ENCODE measurements at places on chromosomes 2 and 18. TPM values are rescaled to one million over a fixed set of nuclear protein-coding genes. Genes with fewer than 3 reads are reported as not detected.

DNA sequence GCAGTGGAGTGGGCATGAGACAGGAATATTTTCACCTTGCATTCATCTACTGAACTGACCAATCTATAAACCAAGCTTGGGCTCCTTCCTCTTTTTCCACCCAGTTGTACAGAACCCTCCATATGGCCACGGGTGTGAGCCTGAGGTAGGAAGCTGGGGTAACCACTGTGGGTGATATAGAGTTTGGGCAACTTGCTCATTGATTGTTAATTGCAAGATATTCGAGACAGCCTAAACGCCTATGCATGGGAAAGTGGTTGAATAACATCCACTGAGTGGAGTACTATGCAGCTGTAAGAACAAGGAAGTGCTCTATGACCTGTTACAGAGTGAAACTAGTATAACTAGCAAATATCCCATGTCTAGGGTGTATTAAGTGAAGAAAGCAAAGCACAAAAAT lies 7.3 kb upstream of the VAPA start:
- H3K4me3 ChIP-seq: no peak overlapping the region
- H3K4me1 ChIP-seq: peaks cover 3% of the 10 kb centered on the region
- peaks cover 37% of the 10 kb centered on the region for H3K27me3 ChIP-seq
- DNase-seq: no peak
- H3K36me3 ChIP-seq: no peaks in the 10 kb centered on the region

GRCh38 chr2:24972315-24972961 lies 683 bp upstream of the DNAJC27 start:
- DNase-seq: peak; percentile 41
- H3K27me3 ChIP-seq: peaks cover 1% of the 10 kb centered on the region
- H3K4me3 ChIP-seq: peak overlapping the region; percentile 96

DNA sequence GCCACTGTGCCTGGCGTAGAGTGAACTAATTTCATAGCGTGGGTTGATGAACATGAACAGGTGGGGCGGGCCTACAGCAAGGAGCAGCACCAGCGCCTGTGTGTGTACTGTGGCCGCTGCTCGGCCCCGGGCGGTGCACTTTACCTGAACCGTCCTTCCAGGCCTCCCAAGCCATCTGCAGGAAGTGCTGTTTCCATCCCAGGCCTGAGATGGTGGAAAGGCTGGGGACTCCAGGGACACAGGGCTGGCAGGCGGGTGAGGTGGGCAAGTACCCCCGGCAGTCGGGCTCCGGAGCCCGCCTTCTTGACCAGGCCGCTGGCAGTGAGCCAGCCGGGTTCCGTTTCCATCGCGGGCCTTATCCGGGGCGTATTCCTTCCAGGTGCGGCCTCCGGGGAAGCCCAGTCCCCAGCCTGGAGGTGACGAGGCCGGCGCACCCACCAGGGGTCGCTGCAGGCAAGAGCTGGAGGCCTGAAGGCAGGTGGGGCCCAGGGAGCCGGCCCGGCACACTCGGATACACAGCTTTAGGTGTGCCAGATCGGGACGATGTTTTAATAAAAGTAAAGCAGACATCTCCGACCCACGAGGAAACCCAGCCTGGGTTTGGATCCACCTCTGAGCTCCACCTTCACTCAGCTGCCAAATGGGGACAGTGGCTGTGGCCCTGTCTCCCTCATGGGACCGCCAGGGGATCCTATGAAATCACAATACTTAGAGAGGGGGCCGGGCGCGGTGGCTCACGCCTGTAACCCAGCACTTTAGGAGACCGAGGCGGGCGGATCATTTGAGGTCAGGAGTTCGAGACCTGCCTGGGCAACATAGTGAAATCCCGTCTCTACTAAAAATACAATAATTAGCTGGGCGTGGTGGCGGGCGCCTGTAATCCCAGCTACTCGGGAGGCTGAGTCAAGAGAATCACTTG lies 22.7 kb upstream of the PDIA6 start:
- no peak overlapping the region for H3K4me3 ChIP-seq
- H3K27me3 ChIP-seq: peaks cover 21% of the 10 kb centered on the region
- H3K36me3 ChIP-seq: no peaks in the 10 kb centered on the region
- peak; percentile 57 for DNase-seq
- H3K4me1 ChIP-seq: peaks cover 2% of the 10 kb centered on the region

DNA sequence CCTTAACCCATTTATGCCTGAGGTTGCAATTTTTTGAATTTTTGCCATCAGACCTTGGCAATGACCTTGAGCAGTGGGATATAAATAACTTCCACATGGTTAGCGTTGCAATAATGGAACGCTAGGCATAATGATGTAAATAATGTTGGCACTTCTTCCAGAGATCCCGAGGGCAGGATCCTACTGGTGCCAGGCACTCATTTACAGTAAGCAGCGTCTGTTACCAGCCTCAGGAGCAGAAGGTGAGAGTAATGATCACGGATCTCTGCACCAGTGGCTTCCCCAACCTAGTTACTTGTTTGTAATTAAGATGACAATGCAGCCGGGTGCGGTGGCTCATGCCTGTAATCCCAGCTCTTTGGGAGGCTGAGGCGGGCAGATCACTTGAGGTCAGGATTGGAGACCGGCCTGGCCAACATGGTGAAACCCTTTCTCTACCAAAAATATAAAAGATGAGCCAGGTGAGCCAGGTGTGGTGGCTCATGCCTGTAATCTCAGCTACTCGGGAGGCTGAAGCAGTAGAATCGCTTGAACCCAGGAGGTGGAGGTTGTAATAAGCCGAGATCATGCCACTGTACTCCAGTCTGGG lies 41.9 kb downstream of the CPO start:
- no peak for DNase-seq
- no peak overlapping the region for H3K4me3 ChIP-seq
- H3K27me3 ChIP-seq: peaks cover 11% of the 10 kb centered on the region
- peaks cover 15% of the 10 kb centered on the region for H3K4me1 ChIP-seq
- H3K27ac ChIP-seq: no peak overlapping the region

Gene MATN3
- not detected for total RNA-seq

Gene GPR35
- total RNA-seq: 24.9 TPM

Gene CDKL4
- total RNA-seq: 0.11 TPM

All from activated T-helper 2 cell treated with anti-CD3 and anti-CD28 coated beads, Interferon-gamma antibody, Interleukin-2, Interleukin-4, amounts not matched to agents 10 μg/mL and 5 μg/mL and 100 μg/mL, durations not matched to agents 14 hours and 24 hours and 36 hours (primary cell).